Stimulated activated CD4-positive, alpha-beta T cell treated with anti-CD3 and anti-CD28 coated beads, Interleukin-12 subunit alpha, Interleukin-12 subunit beta, amount 100 ng/mL, for 4 hours (primary cell): ENCODE measurements at places on chromosomes 4 and X.

GRCh38 chr4:188439641-188440311 is 300.5 kb downstream of the TRIML1 start:
- no peak for DNase-seq

DNA sequence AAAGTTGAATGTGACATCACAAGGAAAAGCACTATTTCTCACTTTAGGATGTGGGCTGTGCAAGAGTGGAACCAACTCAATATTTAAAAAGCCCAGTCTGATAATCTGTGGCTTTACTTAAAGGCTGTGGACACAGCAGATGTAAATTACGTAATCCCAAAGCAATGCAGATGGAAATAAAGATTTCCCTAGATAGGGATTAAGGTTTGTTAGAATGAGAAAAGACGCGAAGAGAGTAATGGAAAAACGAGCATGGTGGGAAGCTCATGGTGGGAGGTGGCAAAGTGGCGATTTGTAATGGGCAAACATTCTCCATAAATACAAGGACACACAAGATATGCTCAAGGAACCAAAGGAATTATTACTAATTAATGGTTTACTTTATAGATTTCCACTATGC is 985.5 kb downstream of the FSTL5 start:
- no peak for DNase-seq

DNA sequence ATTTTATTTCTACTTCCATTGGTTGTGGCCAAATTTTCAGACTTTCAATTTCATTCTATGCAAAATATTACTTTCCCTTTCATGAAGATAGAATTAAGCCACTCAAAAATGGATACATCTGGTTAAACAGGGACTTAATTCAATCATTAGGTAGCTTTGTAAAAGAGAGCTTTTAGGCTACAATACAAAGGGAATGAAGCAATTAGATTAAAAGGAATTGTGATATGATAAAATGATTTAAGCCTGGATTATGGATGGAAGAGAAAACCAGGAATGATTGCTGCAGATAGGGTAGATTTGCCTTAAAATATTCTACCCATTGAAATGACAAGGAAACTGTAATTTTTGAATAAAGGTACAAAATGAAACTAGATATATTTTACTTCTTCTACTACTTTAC is 134.6 kb upstream of the PDHA2 start:
- DNase-seq = no peak

- DNase-seq = no peak
Measured at GRCh38 chrX:44784241-44784640, 59.6 kb upstream of the DUSP21 start.

- DNase-seq = no peak
Measured at GRCh38 chrX:77945910-77946545, 23.4 kb downstream of the PGAM4 start.

DNA sequence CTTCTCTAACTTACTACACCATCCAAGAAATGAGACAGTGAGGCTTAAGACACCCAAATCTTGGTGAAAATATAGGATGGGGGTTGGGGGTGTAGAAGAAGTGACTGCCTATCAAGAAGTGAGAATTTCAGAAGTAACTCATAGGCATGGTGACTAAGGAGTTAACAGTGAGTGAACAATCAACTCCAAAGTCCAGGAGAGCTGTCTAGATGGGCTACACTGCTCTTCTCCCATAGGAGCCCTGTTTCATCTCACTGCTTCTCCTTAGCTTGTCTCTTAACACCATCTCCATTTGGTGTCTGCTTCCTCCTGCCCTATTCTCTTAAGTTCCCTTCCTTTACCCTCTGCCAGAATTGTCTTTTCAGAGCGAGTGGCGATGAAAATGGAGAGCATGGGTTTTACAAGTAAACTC is 22.7 kb downstream of the FABP2 start:
- DNase-seq = no peak
